ENCODE measurements at places on chromosomes 4 and X.

- DNase-seq: no peak
Observed at GRCh38 chr4:3853388-3854035, 87.3 kb downstream of the ADRA2C start.

- DNase-seq: no peak
Observed at GRCh38 chrX:51837921-51838320, 55.5 kb upstream of the MAGED1 start.

DNA sequence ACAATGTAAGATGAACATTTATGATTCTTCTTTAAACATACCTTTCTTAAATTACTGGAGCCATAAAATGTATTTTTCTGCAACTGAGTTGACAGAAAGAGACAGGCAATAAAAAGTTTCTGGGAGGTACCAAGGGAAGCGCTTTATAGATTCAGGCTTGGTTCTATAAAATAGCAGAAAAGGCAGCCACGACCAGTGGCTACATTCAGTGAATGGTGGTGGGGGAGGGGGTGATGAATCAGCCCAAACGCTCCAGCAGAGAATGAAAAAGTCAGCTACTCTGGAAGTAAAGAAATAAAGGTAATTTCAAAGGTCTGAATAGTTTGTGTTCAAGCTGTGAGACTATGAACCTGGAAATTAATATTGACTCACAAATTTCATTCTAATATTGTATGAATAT, 456.1 kb downstream of the KCTD8 start:
- no peak for DNase-seq

GRCh38 chr4:87419578-87420249, 2.7 kb upstream of the NUDT9 start:
- DNase-seq: no peak

GRCh38 chr4:139454111-139455045, at the start of gene RAB33B:
TSS of gene RAB33B (plus strand) at chr4:139454121. CDS start at chr4:139454196, 75 bp downstream.
- no peak for DNase-seq

GRCh38 chr4:20318909-20319277, 67.2 kb downstream of the SLIT2 start:
- no peak for DNase-seq

GRCh38 chr4:7656244-7656800, 221.6 kb upstream of the PSAPL1 start:
- DNase-seq: no peak

GRCh38 chrX:11254417-11255109, 38.6 kb upstream of the AMELX start:
- DNase-seq: no peak

- DNase-seq: no peak
Observed at GRCh38 chrX:107384397-107385105, 64.9 kb upstream of the FRMPD3 start.

DNA sequence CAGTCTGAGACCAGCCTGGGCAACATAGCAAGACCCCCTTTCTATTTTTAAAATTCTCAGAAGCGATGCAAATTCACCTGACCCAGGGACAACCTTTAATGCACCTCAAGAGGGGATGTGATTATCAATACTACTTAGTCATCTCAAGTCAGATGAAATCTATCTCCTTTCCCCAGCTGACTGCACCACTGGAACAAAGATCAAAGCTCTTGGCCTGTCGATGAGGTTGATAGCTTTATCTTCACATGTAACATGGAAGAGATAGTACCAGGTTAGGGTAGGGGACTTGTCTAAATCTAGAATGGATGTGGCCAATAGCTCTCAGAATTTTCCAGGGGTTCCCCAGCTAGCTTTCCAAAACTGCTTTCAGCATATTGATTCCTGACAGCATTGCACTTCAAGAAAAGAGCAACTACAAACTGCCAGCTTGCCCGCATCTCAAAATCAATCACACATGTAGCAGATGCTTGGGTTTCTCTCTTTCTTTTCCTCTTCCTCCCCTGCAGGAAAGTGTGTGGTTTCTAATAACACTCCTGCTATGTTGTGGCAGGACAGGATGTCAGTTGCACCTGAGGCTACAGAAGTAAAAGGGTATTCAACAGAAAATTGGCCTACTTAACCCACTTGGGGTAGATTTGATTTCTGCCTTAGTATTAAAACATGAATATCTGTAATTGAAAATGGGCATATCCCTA, 12.2 kb upstream of the TMEM164 start:
- DNase-seq: no peak

- DNase-seq: no peak
Observed at GRCh38 chr4:64251781-64252180, 157.5 kb downstream of the TECRL start.

GRCh38 chrX:29580560-29580959, 634.8 kb upstream of the MAGEB2 start:
- no peak for DNase-seq

DNA sequence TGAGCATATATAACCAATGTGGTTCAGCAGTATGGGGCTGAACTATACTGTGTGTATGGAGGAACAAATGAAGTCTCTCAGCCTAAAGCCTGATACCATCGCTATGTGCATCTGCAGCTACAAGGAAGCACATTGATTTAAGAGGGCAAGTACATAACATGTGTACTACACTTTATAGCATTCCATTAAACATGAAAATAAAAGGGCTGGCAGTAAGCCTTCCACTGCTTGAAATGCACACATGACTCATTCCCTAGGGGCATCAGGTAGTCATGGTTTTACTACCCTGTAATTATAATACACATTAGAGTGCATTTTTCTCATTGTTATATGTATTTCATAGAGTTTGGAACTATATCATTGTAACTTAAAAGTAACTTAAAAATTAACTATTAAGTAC, 51.2 kb downstream of the SMARCA1 start:
- no peak for DNase-seq

- DNase-seq: no peak
Observed at GRCh38 chrX:138127314-138127713, 561.4 kb downstream of the ZIC3 start.

DNA sequence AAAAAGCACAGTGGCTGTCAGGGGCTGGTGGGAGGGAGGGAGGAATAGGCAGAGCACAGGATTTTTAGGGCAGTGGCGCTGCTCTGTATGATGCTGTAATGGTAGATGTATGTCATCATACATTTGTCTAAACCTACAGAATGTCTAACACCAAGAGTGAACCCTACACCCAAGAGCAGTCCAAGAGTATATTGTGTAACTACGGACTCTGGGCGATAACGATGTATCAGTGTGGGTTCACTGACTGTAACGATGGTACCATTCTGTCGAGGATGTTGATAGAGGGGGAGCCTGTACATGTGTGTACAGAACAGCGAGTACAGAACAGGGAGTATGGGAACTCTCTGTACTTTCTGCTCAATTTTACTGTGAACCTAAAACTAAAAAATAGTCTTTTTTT, 76.5 kb downstream of the HAUS3 start:
- no peak for DNase-seq

- no peak for DNase-seq
Observed at GRCh38 chr4:168880811-168881595, 129.1 kb downstream of the CBR4 start.

- DNase-seq: no peak
Observed at GRCh38 chr4:1640190-1640589, 43.9 kb downstream of the FAM53A start.

DNA sequence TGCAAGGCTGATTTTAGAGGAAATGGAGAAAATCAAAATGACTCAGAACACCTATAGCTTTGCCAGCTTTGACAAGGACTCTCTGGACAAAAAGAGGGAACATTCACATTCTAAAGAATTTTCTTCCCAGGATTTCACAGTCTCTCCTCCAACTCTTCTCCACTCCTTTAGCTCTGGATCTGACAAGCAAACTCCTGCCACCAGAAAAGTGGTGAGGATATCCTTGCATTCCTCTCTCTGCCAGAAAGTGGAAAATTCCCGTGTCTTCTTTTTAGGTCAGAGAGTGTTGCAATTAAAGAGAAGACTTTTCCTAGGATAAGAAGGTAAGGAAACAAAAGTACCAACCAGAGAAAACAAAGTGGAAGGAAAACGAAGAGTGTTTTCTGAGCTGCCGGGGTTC, 16.1 kb upstream of the PDGFRA start:
- no peak for DNase-seq

- no peak for DNase-seq
Observed at GRCh38 chr4:109094056-109094455, 208.4 kb downstream of the COL25A1 start.

GRCh38 chrX:14274691-14275090, 245.0 kb upstream of the GEMIN8 start:
- no peak for DNase-seq

- no peak for DNase-seq
Observed at GRCh38 chr4:183485411-183486160, 19.3 kb upstream of the ING2 start.

DNA sequence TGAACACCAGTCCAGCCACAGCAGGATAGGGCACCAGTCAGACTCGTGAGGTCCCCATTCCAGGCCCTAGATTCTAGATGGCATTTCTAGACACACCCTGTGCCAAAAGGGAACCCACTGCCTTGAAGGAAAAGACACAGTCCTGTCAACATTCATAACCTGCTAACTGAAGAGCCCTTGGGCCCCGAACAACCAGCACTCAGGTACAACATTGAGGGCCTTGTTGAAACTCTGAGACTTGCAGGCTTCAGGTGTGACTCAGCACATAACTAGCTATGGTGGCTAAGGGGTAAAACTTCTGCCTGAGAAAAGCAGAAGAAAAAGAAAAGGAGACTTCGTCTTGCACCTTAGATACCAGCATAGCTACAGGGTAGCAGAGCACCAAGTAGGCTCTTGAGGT, 252.9 kb upstream of the GRID2 start:
- DNase-seq: no peak

- no peak for DNase-seq
Observed at GRCh38 chrX:109862433-109862832, 129.4 kb upstream of the ACSL4 start.

GRCh38 chr4:32631831-32632230, 1911.7 kb downstream of the PCDH7 start:
- no peak for DNase-seq

GRCh38 chr4:39061457-39061856, 575 bp upstream of the KLHL5 start:
- no peak for DNase-seq
